ENCODE measurements at places on chromosomes 2 and 18. TPM values are rescaled to one million over a fixed set of nuclear protein-coding genes. Genes with fewer than 3 reads are reported as not detected.

The RAX gene
- total RNA-seq, result not detected

The KLHL30 gene
- 28.8 TPM for total RNA-seq

The KCNG2 gene
- not detected for total RNA-seq

DNA sequence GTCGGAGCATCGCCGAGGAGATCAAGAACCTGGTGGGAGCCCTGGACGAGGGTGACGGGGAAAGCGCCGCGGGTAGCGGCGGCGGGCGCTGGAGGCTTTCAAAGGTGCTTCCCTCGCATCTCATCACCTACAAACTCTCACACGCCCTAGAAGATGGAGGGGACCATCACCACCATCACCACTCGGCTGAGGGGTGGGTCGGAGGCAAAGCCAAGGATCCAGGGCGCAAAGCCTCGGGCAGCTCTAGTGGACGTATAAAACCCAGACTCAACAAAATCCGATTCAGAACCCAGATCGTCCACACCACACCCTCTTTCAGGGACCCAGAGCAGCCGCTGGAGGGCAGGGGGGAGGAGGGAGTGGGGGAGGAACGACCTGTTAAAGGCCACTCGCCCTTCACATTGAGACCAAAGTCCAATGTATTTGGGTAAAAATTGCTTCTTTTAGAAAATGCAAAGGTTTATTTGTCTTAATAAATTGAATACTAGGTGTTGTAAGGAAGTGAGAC is 1.5 kb downstream of the SOWAHC start:
- no peak for DNase-seq

The CHRNG gene
- not detected for total RNA-seq

The PAX8 gene
- 0.59 TPM for total RNA-seq

- no peak for DNase-seq
Observed at GRCh38 chr18:7000484-7001096, 117.0 kb downstream of the LAMA1 start.

The SLC40A1 gene
- total RNA-seq, result 48.1 TPM

DNA sequence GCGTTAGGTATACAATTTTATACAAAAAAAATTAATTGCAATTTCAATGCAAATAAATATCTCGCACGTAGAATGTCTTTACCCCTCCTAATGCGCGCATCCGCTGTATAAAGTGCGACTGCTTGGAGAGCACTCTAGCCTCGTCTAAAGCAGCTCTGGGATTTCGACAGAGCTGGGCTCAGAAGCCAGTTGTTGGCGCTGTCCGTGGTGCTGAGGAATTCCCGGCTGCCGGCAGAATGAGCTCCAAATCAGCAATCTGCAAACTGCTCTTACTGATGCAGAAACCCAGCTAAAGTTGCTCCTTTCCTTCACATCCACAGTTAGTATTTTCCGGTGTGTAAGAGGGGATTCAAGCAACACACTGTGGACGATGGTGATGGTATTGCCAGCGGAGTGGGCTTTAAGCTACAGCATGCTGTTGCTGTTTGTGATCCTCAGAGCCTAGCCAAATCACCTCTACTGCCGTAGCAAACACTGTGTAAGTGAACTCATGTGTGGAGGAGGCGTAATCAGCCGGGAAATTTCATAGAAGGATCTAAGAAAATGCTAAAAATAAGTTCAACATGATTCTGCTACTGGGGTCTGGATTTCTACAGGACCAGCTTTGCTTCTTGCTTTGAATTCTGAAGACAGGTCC is at the start of gene VWC2L:
Gene VWC2L, plus strand, starts transcription at position 137 of the 637 bp plus-strand sequence. CDS start 3,140 bp downstream, outside the sequence.
- DNase-seq, result peak; percentile 72

GRCh38 chr2:210460322-210461227 is 16.0 kb downstream of the LANCL1 start:
- DNase-seq, result no peak

The SNTG2 gene
- total RNA-seq, result not detected

All from heart right ventricle (tissue), 16 donors.